ENCODE measurements at places on chromosomes 2 and 18. TPM values are rescaled to one million over a fixed set of nuclear protein-coding genes. Genes with fewer than 3 reads are reported as not detected.

DNA sequence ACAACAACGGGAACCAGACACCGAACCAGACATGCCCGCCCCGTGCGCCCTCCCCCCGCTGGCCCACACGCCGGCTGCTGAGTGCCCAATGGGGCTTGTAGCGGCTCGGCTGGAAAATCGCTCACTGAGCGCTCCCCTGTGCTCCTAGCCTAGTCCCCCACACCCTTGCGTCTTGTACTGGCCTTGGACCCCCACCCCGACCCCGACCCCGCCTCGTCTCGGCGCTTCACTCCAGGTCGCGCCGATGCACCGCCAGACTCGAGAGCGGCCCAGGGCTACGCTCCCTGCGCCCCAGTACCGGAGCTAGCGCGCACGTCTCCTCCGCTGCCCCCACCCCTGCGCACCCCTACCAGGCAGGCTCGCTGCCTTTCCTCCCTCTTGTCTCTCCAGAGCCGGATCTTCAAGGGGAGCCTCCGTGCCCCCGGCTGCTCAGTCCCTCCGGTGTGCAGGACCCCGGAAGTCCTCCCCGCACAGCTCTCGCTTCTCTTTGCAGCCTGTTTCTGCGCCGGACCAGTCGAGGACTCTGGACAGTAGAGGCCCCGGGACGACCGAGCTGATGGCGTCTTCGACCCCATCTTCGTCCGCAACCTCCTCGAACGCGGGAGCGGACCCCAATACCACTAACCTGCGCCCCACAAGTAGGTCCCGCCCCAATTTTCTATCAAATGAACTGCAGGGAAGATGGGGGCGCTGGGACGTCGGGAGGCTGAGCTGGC, 1.5 kb downstream of the GAD1 start:
- no peak for DNase-seq
- peaks cover 99% of the 10 kb centered on the region for H3K27me3 ChIP-seq
- H3K36me3 ChIP-seq = no peaks in the 10 kb centered on the region
- peaks cover under 1% of the 10 kb centered on the region for H3K4me1 ChIP-seq

ABCB11 gene
- polyA plus RNA-seq = 0.02 TPM

DNA sequence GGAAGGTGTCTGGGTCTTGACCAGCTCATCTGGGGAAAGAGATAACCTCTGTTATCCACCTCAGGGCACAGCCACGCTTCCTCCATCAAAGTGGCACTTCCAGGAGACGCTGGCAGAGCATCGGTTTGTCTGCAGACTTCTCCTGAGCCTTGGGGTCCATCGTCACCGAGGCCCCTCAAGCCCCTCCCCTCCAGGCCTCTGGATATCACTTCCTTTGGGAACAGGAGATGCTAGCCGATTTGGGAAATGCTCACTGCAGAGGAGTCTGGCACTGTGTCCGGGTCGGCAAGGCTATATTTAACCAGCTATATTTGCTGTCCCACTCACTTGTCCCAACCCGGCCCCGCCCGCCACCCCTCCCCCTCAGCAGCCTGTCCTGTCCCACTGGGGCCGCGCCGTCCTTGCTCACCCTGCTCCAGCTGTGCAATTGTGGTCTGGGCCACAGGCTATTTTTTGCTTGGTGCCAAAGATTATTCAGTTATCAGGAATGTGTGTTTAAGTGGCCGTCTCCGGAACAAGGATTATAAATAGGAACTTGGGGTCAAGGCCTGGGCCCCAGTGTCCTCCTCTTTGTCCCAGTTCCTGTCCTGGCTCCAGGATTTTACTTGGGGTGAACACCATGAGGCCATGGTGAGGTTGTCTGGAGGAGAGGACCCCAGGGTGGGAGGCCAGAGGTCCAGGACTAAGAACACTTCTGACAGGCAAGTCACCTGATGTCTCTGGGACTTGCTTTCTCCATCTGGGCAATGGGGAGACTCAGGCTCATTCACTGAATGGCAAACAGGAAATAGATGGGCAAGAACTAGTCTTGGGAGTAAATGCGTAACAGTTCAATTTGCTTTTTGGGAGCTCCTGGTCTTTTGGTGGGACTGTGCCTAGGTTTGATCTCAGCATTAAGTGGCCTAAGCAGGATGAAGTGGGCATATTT, 263.6 kb downstream of the DYSF start:
- peaks cover 9% of the 10 kb centered on the region for H3K4me1 ChIP-seq
- H3K4me3 ChIP-seq = no peak overlapping the region
- no peaks in the 10 kb centered on the region for H3K27me3 ChIP-seq
- DNase-seq = peak; percentile 32

GRCh38 chr2:119263656-119264055, 40.0 kb downstream of the STEAP3 start:
- no peak overlapping the region for H3K4me3 ChIP-seq
- H3K36me3 ChIP-seq = no peaks in the 10 kb centered on the region
- H3K4me1 ChIP-seq = no peaks in the 10 kb centered on the region
- no peaks in the 10 kb centered on the region for H3K27me3 ChIP-seq
- DNase-seq = no peak

DNA sequence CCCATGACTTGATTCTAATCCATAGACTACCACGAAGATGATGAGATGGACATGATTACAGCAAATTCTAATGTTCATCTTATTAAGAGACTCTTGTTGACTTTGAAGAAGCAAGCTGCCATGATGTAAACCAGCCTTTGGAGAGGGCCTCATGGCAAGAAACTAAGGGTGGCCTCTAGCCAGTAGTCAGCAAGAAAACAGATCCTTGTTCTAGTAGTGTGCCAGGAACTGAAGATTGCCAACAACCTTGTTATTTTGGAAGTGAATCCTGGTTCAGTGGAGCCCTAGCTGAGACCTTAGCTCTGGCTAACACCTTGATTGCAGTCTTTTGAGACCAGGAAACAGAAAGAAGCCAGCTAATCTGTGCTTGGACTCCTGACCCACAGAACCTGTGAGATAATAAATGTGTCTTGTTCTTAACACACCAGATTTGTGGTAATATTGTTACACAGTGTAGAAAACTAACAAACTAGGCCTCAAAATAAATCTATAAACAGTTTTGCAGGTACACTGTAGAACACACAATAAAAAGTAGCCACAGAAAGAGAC, 10.0 kb downstream of the PHOSPHO2 start:
- H3K4me3 ChIP-seq = no peak overlapping the region
- no peaks in the 10 kb centered on the region for H3K4me1 ChIP-seq
- no peaks in the 10 kb centered on the region for H3K27me3 ChIP-seq
- H3K36me3 ChIP-seq = no peaks in the 10 kb centered on the region

TRAF3IP1 gene
- 8.9 TPM for polyA plus RNA-seq

NEUROD1 gene
- polyA plus RNA-seq = not detected

ARHGAP25 gene
- 43.0 TPM for polyA plus RNA-seq

IL18RAP gene
- polyA plus RNA-seq = 4.0 TPM

GRCh38 chr2:17228461-17228860, 289.8 kb downstream of the RAD51AP2 start:
- no peak for DNase-seq
- no peak overlapping the region for H3K27ac ChIP-seq
- H3K36me3 ChIP-seq = no peaks in the 10 kb centered on the region
- no peaks in the 10 kb centered on the region for H3K4me1 ChIP-seq
- no peaks in the 10 kb centered on the region for H3K27me3 ChIP-seq

All from lung (tissue), 17 donors.